ENCODE measurements at places on chromosomes 7 and 10.

DNA sequence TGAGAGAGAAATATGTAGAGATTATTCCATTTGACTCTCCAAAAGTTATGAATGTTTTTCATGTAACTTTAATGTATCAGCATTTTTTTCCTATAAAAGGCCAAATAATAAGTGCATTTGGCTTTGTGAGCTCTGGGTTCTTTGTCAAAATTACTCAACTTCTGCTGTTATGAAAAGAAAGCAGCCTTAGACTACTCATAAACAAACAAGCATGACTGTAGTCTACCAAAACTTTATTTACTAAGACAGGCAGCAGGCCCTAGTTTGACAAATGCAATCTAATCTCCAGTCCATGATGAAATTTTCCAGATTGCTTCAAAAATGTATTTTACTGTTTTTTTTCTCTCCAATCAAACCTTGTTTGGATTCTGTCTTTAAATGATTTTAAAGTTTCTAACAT, 46.3 kb downstream of the MRPL32 start:
- no peak for DNase-seq

DNA sequence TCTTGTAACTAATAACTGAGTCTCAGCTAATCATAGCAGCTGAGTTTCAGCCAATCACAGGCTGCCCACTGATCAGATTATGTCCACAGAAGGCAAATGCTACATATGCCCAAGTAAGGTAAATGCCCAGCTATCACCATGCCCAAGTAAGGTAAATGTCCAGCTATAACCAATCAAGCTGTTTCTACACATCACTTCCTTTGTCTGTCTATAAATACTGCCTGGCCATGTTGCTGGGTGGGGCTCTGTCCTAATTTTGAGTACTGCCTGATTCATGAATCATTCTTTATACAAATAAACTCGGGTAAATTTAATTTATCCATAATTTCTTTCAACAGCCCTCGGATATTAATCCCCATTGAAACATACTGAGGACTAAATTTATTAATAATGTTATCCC, 312.4 kb downstream of the CACNA2D1 start:
- no peak for DNase-seq

- no peak for DNase-seq
Measured at GRCh38 chr10:73117976-73118743, 7.9 kb downstream of the NUDT13 start.

DNA sequence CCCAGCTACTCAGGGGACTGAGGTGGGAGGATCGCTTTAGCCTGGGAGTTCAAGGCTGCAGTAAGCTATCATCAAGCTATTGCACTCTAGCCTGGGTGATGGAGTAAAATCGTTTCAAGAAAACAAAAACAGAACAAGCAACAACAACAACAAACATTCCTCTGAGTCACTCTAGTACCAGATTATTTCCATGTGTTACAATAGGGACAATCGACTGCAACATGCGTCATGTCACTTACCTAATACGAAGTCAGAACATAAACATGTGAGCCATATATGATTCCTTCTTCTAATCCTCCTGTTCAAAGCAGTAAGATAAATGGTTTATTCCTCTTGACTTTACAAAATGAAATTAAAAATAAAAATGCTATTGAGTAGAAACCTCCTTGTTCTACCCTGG, 57.3 kb downstream of the ZNF438 start:
- DNase-seq: no peak

- DNase-seq: no peak
Measured at GRCh38 chr7:95828824-95829790, 56.8 kb downstream of the DYNC1I1 start.

- DNase-seq: no peak
Measured at GRCh38 chr10:46550076-46550790, 6.2 kb downstream of the GPRIN2 start.

- no peak for DNase-seq
Measured at GRCh38 chr10:101968940-101969321, 87.0 kb downstream of the ARMH3 start.

DNA sequence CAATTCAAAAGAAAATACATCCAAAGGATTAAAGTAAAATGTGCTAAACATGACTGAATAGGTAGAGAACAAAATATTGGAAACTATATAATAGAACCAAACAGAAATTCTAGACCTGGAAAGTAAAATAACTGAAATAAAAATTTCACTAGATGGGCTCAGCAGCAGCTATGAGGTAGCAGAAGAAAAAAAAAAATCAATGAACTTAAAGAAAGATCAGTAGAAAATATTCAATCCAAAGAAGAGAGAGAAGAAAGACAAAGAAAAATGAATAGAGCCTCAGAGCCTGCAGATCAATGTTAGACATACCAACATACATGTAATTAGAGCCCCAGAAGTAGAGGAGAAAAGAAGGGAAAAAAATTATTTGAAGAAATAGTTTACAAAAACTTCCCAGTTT, 129.6 kb upstream of the RNF32 start:
- no peak for DNase-seq

DNA sequence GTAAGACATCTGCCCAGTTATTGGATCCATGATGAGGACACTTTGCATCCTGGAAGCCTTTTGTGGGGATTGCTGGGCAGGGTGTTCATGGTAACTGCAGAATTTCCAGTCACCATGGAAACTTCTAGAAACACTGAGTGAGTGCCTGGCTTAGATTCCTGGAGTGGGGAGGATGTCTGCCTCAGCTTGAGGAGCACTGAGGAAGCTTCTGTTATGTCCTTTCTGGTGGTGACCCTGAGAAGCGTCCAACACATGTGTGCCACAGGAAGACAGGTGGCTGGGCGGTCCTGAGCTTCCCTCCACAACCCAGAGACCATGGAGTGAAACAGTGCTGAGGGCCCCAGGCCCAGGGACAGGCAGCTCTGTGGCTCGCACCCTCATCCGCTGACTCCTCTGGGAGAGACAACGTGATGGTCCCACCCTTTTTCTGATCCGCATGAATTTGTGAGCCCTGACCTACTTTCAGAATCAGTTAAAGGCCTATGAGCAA, 191.8 kb upstream of the CXCL12 start:
- DNase-seq: no peak

- no peak for DNase-seq
Measured at GRCh38 chr10:132671228-132672154, 114.5 kb downstream of the NKX6-2 start.

DNA sequence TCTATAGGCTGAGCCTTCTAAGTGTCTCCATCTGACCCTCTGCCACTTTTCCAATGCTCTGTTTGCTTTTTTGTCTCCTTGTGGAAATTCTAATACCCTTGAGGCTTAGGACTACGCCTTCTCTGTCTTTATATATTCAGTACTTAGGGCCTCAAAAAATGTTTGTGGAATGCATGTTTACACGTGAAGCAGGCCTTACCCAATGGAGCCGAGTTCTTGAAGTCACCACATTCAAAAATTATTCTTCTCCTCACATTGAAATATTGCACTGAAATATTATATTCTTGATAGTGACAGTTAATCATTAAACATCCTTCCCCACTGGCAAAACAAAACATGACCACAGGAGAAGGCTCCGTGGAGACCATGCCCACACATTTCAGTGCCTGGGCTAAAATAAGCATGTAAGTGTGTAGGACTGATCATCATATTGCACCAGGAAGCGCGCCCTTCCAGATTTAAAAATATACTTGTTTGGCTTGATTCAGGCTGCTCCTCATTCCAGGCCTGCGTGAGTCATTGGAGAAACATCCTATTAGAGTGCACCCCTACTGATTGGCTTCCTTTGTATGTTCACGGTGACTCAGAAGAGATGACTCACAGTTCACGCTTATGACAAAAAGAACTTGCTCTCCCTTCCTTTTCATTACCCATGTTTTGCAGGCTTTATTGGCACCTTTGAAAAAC, 307.4 kb upstream of the AOAH start:
- no peak for DNase-seq

DNA sequence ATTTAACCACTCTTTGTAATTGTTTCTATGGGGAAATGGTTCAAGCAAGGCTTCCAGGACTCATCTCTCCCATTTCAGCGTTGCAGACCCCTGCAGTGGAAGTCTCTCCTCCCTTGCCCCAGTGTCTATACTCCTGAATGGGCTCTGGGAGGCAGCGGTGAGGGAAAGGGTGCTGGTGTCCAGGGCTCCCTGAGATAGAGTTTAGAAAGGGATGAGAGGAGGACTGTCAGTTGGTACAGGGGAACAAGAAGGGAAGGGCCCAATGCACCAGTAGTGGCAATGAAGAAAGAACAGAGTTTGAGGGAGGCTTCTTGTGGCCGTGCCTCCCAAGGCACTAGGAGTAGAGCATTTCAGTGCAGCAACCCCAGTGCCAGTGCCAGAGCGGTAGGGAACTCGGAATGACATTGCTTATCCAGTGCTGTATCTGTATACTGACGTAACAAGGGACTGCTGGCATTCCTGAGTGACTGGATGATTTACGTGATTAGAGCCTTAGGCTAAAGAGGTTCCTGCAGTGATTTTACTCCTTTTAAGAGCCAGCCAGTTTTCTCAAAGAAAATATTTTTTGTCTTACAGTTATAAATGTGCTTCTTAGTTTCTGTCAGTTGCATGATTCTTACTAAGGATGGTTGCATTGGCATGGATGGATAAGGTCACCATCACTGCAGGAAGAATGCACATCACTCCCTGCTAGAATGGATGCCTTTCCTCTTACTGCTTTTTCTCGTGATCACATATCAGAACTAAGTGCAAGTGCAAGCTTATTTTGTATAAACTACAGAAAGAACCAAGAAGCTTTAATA, 28.0 kb downstream of the PRPF18 start:
- no peak for DNase-seq

DNA sequence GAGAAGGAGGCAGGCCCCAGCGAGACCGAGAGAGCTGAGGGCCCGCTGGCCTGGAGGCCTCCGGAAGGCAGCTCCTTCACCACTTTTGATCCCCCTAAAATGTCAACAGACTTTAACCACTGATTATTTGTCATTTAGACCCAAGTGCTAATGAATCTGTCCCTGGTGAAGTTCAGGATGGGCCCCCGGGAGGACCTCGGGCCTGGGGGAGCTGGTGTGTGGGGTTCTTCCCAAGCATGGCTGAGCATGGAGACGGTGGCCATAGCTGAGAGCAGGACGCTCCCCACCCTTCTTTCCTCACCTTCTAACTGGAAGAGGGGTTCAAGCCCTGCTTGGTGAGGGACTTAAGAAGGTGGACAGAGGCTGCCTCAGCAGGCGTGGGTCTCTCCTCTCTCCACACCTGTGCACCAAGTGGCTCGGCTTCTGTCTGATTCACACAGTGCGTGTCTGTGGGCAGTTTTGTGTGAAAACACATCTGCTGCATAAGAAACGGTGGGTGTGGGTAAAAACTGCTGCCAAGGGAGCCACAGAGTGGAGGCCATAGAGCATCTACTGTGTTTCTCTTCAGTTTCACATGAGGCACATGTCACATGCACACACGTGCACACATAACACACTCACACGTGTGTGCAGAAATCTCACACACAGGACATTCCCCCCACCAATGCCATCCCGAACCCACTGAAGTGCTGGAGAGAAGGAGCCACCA, 53.5 kb upstream of the VIPR2 start:
- no peak for DNase-seq

- no peak for DNase-seq
Measured at GRCh38 chr10:31456468-31456867, 137.5 kb downstream of the ZEB1 start.

All from stimulated activated CD8-positive, alpha-beta memory T cell treated with anti-CD3 and anti-CD28 coated beads, Interleukin-4, amount 100 ng/mL, for 1 hour (primary cell).